Activated CD8-positive, alpha-beta memory T cell treated with anti-CD3 and anti-CD28 coated beads for 1 hour (primary cell): ENCODE measurements at places on chromosomes 7 and 10.

DNA sequence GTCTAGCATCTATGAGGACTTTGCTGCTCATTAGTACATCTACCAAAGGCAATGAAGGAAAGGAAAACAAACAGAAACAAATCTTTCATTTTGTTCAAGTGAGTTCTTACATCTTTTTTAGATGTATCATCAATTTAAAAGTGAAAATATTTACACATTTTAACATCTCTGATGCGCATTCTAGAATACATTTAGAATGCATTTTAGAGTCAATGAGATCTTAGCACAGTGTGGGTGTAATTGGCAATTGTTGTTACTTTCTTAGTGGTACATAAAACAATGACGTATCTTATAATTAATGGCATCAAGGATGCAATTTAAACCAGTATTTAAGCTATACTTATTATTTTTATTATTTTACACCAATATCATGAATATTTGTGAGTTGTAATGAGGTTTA, 51.4 kb downstream of the TPK1 start:
- DNase-seq: no peak

- DNase-seq: no peak
Observed at GRCh38 chr10:72303424-72304128, 29.9 kb downstream of the DDIT4 start.

DNA sequence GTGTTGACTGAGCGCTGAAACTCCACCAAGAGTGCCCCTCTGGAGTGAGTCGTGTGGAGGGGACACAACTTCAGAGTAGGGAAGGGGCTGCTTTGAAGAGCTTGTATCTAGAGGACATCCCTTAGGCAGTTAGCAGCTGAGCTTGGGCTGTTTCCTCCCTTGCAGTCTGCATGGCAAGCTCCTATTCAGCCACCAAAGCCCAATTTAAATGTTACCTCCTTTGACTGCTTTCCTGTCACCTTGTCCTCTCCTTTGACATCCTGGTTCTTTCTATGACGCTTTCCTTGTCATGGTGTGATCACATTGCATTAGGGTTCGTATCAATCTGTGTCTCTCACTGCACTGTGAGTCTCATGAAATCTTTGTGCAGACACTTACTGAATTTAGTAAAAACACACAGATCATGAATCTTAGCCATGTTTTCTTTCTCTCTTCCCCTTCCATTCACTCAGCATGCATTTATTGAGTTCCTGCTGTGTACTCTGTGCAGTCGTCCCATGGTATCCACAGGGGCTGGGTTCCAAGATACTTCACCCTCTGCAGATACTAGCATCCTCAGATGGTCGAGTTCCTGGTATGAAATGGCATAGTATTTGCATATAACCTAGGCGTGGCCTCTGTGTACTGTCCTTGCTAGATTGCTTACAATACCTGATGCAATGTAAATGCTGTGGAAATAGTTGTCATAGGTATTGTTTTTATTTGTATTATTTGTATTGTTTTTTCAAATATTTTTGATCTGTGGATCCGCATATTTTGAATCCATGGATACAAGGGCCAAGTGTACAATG, 228.5 kb downstream of the CCDC3 start:
- DNase-seq: no peak

DNA sequence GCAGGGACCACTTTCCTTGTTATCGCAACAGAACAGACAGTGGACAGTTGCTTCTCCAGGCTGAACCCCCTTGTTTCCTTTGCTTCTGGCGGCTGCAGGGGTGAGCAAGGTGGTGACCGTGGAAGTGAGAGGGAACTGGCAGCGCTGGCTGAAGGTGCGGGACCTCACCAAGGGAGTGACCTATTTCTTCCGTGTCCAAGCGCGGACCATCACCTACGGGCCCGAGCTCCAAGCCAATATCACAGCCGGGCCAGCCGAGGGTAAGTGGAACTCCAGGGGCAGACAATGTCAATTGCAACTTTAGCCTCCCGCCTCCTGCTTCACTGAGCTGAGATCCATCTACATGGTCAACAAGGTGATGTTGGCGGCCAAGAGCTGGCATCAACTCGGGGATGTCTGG, 462.1 kb upstream of the FOXK1 start:
- DNase-seq: no peak

DNA sequence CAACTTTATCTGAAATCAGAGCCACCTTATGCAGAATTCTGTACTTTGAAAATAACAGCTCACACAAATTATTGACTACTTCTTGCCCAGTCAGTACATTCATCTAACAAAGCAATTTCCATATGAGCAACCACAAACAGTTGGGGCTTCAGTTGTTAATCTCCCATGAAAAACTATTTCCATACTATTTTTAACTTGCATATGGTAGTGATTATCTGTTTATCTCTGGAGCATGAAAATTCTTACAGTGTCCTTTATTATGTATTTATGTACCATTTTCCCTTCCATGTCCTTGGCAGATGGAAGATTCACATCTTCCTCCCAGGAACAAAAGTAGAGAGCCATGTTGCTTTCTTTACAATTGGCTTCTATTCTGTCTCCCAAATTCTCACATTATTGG, 285.7 kb downstream of the CRPPA start:
- no peak for DNase-seq

GRCh38 chr10:126898460-126898859, 6.8 kb upstream of the DOCK1 start:
- no peak for DNase-seq

DNA sequence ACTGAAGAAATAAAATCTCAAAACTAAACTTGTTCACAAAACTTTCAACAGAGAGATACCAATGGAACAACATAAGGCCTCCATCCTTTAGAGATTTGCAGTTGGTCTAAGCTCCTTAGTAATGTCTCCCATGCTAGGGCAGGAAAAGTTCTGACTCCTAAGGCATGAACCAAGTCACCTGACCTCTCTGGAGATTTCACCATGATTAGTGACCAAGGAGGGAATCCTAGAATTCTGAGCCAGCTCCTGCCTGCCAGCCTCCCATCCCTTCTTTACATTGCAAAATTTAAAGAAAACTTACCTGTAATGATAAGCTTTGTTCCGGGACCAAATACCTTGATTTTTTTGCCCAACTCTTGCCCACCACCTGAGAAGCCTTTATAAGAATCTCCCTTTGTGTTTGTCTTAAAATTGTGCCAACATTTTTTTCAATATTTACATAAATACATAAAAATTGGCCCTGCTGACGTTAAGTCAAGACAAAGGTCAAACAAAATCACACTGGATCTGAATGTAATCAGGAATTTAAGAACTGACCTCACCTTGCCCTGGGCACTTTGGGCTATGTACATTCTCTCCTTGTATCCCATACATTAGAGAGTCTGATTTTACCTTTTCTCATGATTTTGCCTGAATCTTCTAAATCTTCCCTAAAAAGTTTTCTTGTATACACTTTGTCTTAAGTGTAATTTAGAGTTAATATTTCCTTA, at the start of gene TARP:
Gene TARP (minus strand): TSS at position 351 of the 710 bp plus-strand sequence.
- no peak for DNase-seq

DNA sequence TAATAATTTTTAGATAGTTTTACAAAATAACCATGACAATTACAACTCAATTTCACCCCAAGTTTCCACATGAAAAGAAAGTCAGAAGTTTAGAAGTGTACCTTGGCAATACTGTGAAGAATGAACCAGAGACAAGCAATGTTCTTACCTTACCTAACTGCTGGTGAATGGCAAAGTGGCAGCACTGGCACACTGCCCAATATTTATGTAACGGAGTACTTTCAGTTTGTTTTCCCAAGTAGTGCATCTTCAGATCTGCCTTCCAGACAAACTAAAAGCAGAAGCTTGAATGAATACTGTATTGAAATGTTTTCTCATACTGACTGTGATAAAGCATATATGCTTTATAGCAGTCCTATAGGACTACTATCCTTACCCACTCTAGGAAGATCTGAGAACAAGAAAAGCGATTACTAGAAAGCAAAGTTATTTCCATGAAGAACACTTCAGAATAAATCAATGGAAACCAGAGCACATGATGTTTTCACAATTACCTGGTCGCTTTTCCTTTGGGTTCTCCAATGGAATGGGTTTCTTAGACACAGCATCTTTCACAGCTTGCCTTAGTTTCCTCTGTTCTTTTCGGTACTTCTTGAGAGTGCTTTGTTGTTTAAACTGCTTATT, 1.5 kb downstream of the NOC3L start:
- no peak for DNase-seq

DNA sequence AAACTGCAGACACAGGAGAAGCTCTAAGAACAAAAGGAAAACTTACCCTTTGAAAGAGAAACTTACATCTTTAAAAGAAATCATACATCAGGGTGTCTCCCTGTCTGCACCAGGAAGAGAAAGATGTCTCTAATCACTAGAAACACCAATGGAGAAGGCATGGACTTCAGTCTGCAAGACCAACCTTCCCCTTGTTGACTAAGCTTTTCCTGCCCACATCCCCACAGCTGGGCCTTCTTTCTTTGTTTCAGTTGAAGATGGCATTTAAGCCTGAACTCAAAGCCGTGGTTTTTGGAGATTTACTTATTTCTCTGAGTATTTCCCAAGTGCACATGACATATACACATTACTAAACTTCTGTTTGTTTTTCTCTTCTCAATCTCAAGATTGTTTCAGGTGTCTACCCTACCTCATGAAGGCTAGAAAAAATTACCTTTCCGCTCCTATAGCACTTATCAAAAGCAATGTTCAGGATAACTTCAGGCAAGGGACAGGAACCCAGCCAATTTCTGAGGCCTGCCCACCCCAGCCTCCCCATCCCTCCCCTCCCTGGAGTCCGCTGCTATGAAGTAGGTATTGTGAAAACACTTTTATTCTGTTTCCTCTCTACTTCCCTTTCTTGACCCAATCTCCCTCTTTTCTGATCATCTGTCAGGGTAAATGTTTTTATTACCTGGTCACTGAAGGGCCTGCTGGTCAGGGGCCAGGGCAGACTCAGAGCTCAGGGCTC, 2.8 kb upstream of the SLC29A3 start:
- DNase-seq: no peak

- DNase-seq: no peak
Observed at GRCh38 chr10:72694476-72695369, 2.8 kb downstream of the MCU start.

DNA sequence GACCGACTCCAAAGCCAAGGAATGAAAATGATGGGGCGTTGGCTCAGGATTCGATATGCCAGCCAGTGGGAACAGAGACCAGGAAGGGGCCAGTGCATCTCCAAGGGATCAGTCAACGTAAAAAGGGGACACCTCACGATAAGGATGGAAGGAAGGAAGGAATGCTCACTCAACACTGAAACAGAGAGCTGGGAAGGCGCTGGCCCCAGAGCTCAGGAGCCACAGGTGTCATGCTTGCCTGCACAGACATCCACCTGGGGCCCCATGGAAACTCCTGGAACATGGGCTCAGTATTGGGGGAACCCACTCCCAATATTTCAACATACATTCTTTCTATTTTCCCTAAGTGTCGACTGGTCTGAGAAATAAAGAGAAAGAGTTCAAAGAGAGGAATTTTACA, 5.3 kb downstream of the MMRN2 start:
- DNase-seq: no peak

- DNase-seq: no peak
Observed at GRCh38 chr7:70014472-70015177, 416.4 kb downstream of the AUTS2 start.

DNA sequence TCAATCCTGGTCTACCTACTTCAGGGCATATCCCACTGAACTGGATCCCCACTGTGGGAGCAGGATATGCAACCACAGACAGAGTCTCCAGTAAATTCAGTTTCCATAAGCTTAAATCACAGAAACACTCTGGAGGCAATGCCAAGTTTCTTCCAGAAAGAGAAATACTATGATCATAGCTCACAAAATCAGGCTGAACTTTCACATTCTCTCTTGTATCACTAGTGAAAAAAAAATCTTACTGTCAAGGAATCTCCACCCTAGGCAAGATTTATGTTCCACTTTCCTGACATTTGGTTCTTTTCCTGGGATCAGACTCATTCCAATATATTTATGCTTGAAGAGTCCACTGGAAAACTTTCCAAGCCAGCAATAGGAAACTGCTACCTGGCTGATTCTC, 749.0 kb downstream of the SUGCT start:
- no peak for DNase-seq

- no peak for DNase-seq
Observed at GRCh38 chr10:56370217-56371113, 9.4 kb upstream of the ZWINT start.

DNA sequence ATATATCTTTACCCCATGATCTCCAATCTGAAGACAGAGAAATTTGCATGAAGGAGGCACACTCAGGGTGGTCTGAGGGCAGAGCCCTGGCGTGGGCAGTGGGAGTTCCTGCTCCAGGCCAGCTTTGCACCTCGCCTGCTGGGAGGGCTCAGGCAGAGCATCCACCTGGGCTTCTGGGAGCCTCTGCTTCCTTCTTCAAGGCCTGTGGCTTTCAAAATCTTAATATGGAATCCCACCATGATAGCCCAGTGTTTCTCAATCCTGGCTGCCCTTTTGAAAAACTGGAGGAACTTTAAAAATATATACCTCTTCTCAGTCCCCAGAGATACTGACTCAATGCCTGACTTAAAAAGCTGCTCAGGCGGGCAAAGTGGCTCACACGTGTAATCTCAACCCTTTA, 36.7 kb upstream of the PSAP start:
- no peak for DNase-seq

GRCh38 chr7:75667938-75668337, 70.8 kb downstream of the HIP1 start:
- no peak for DNase-seq

- DNase-seq: no peak
Observed at GRCh38 chr10:129849452-129849750, 114.7 kb downstream of the EBF3 start.

GRCh38 chr10:21668831-21669230, 134.8 kb downstream of the MLLT10 start:
- no peak for DNase-seq

GRCh38 chr10:123559823-123560092, 106.4 kb upstream of the GPR26 start:
- no peak for DNase-seq

- DNase-seq: no peak
Observed at GRCh38 chr10:101441541-101442455, 87.8 kb downstream of the BTRC start.

DNA sequence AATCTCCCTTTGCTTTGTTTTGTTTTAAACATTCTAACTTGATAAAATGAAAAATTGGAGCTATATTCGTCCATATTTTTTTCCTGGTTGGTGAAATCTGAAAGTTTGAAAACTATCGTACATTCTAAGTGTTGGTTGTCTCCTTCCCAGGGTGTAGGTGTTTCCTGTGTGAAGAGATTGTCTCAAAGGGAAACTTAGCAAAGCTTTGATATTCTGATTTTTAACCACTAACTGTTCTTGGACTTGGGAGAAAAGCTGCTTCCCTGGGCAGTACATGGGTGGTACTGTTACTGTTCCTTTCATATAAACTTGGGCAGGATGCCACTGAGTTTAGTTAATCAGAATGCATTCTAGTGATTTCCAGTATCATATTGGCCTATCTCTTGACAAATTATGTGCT, 253.5 kb upstream of the LRGUK start:
- no peak for DNase-seq

- no peak for DNase-seq
Observed at GRCh38 chr7:129494041-129494440, 8.3 kb upstream of the SMKR1 start.

DNA sequence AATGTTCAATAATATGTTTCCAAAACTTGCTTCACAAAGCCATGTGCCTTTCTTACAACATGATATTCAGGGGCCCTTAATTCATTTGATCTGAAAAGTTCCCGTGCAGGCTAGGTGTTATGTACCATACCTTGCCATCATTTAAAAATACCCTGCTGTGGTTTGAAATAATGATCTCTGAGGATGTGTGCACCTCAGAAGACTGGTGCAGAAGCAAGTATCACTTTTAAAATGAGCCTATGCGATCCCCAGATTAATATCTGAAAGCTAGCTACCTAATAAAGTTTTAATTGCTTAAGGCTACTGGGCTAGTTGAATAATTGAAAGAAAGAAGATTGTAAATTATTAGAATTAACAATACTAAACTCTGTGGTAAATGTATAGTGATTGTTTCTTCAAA, 262.4 kb downstream of the CDK14 start:
- no peak for DNase-seq
